ENCODE measurements at places on chromosomes 6 and 20.

GRCh38 chr6:17828149-17828548 is 121.4 kb upstream of the NUP153 start:
- DNase-seq: no peak

DNA sequence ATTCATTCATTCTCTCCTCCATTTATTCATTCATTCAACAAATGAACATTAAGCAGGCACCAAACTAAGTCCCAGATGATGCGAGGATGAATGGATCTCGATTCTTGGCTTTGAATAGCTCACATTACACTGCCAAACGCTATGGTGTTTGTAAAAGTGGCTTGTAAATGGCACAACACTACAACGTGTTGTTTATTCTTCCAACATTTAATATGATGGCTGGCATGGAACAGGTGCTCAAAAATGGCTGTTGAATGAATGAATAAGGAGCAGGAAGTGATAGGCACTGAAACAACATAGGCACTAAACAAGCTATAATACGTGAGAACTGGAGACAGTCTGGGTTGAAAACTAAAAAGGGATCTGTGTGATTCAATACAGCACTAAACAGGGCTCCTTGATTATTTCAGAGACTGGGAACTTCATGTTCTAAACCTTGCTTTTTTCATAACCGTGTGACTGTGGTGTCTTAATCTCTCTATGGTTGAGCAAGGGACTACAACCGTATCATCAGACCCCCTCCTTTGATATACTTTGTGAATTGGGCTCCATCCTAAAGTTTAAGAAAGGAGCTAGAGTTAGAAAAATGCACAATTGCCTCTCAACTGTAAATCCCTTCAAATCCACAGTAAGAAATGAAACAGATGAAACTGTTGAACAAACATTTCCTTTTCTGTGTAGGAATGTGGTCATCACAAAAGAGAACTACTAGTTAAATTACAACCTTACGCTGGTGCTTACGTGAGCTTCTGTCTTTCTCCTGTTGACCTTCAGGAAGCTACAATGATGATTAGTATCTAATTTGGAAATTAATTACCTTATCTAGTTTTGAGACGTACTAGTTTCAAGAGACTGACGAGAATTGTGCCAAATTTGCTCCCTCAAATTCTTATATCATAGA is 16.9 kb upstream of the SLC16A10 start:
- DNase-seq: no peak

- no peak for DNase-seq
Observed at GRCh38 chr6:26217714-26218075, 130.5 kb downstream of the HFE start.

DNA sequence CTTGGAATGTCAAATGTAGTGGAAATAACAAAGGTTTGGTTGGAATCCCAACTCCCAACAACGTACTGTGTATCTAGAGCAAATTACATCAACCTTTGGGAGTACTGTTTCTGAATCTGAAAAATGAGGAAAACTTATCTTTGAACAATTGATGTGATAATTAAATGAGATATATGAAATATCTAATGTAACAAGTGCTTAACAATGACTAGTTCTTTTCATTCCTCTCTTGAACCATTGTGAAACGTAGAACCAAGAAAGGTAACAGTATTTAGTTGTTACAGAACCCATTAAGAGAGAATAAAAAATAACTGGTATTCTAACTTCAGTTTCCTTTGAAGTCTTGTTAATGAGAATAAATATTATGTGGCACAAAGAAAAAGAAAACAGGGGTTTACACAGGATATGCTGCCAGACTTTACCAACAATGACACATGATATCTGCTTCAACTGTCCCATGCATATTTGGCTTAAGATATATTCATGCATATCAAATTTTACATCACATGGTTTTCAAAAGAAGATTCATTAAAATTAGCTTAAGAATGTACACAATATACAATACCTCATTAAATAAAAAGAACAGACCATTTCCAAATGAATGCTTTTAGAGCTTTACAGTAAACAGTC is 111.8 kb downstream of the ATG5 start:
- no peak for DNase-seq

DNA sequence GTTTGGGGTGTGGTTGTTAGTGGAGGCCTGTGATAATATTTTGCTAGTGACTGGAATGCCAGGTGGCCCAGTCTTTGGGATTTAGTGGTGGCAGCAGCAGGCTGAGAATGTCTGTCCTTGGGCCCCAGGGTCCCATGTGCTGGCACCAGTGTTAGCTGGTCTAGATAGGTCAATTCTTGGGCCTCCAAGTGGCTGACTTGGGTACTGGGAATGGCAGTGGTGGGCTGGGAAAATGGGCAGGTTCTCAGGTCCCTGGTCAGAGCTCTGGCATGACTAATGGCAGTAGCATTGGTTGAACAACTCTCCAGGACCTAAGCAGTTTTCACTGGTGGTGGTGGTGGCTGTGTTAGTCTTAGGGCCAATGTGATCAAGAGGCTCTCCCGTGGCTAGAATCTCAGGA is 50.3 kb downstream of the OLIG3 start:
- DNase-seq: no peak

DNA sequence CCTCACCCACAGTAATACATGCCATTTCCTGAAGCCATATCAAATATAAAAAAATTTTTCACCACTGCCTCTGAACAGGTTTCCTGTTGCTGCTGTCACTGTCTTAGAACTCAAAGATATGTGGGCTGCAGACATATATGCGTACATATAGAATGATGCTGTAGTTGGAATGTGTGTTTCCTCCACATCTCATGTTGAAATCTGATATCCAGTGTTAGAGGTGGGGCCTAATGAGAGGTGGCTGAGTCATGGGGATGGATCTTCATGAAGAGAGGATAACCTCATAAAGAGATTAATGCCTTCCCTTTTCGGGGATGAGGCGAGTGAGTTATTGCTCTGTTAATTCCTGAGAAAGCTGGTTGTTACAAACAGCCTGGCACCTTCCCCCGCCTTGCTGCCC is 7.7 kb upstream of the SCP2D1 start:
- no peak for DNase-seq

GRCh38 chr6:105212587-105212986 is 32.8 kb upstream of the POPDC3 start:
- DNase-seq: no peak

- DNase-seq: no peak
Observed at GRCh38 chr20:43691928-43692524, 25.1 kb downstream of the MYBL2 start.

DNA sequence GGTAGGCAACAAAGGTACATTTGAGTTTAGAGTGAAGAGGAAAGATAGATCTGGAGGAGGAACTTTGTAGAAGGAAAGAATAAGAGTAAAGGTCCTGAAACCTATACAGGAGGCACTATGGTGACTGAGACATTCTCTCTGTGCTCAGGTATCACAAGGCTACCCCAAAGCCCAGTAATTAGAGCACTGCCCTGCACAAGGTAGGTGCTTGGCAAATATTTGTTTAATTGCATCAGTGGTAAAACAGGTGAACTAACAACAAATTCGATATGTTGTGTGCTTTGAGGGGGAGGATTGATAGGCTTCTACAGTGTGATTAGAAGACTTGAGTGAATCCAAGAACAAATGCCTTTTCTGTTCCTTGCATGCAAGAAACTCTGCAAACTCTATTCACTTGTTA is 6.8 kb upstream of the TSHZ2 start:
- DNase-seq: no peak

DNA sequence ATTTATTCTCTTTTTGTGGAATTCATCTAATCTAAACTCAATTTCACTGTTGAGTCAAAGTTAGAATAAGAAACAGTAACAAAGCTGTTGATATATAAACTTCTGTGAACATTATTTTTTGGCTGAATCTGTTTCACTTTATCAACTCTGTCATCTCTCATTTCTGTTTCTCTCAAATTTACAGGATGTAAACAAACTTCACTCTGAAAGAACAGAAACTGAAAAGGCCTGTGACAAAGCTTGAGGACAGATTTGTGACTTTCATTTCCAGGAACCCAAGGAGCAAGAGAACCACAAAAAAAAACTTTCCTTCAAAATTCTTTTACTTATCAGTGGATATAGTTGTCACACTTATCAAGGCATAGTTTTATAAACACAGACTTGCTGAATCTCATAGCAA is 447.9 kb upstream of the OPRM1 start:
- DNase-seq: no peak

GRCh38 chr6:35929601-35930000 is 8.7 kb upstream of the SRPK1 start:
- DNase-seq: no peak

DNA sequence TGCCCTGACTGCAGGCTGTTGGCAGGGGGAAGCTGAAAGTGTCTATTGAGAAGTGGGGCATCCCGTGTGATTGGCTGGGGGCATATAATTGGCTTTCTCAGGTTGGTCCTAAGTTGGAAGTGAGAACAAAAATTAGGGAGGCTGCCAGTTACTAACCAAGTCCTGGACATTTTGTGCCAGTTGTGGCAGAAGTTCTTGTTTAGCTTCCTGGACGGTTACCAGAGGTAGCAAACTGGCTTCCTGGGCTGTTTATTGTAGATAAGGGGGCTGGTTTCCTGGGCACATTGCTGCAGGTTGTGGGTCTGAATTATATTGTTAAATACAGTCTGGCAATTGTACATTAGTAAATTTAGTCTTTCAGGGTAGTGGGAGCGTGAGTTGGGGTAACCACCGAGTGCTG is 50.6 kb upstream of the SLC2A12 start:
- no peak for DNase-seq

DNA sequence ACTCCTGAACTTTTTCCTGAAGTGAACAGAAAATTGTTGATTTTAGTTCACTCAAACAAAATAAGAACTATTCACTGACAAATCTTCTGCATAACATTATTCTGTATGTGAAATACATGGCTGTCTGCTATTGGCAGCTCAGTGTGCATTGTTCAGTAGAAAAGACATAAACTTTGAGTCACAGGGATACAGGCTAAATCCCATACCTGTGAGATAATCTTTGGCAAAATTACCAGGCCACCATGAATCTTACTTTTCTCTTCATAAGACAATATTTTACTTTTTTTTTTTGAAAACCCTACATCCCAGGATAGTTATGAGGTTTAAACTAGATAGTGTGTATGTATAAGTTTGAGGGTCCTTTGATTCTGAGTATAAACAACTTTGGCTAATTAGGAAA is 224.8 kb downstream of the GRM1 start:
- DNase-seq: no peak

DNA sequence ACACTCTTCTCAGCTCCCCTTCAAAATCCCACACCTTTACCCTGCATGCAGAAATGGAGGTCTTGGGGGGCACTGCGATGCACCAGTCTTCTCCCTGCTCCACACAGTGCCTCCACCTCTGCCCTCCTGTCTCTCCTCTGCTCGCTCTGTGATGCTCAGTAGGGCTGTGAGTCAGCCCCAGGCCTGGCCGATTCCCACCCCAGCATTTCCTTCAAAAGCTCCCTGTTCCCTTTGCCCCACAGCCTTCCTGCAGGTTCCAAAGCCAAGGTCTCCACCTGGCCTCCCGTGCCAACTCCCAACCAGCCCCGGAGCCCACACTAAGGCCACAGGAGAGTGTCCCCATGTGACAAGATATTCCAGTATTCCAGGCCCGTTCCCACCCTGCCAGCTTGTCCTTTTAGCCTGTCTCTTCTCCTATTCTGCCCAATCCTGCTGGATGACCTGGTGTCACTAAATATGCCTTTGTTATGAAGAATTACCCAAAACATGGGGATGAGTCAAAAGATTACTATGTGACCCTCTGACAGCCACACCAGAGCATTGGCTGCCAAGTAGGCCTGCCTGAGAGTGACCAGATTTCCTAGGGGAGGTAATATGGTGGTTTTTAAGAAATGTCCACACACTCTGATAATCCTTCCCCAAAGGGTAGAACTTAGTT is 118.9 kb upstream of the NXT1 start:
- DNase-seq: no peak

DNA sequence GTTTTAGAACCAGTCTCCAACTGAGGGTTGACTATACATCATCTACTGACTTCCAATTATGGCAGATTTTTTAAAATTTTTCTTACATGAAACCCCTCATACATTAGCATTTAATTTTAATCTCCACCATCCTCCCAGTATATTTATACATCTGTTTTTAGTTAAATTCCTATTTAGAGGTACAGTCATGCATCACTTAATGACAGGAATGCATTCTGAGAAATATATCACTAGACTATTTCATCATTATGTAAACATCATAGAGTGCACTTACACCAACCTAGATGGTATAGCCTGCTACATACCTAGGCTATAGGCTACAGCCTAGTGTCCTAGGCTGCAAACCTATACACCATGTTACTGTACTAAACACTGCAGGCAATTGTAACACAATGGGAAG is 316.7 kb upstream of the MARCKS start:
- no peak for DNase-seq

DNA sequence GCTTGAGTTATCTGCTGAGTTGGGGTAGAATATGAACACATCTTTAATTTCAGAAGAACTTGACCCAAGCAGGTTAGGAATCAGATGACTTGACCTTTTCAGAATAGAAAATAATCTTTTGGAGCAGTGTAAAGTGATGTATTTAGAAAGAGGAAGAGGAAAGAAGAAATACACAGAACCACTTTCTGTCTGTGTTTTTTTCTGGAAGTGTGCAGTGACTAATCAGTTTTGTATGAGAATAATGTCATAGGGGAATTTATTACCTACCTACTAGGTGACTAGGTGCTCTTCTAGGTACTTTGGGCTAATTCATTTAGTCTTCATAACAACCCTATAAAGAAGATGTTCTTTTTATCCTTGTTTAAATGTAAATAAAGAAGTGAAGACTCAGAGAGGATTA is 3.0 kb downstream of the PPP1R14C start:
- DNase-seq: no peak

GRCh38 chr6:118864341-118865099 is 29.4 kb upstream of the ASF1A start:
- DNase-seq: no peak

All from omental fat pad (tissue), 4 donors.